ENCODE measurements at places on chromosomes 7 and 10. TPM values are rescaled to one million over a fixed set of nuclear protein-coding genes. Genes with fewer than 3 reads are reported as not detected.

OPALIN gene
- not detected for total RNA-seq

C7orf57 gene
- 1.0 TPM for total RNA-seq

TYW1B gene
- 3.8 TPM for total RNA-seq

PTN gene
- not detected for total RNA-seq

TMEM213 gene
- total RNA-seq: not detected

TTYH3 gene
- total RNA-seq: 27.2 TPM

HTR5A gene
- not detected for total RNA-seq

- H3K36me3 ChIP-seq: no peaks in the 10 kb centered on the region
- H3K27ac ChIP-seq: no peak overlapping the region
- no peak for DNase-seq
- peaks cover 7% of the 10 kb centered on the region for H3K4me1 ChIP-seq
Measured at GRCh38 chr10:30036811-30037210, 22.6 kb downstream of the JCAD start.

DNA sequence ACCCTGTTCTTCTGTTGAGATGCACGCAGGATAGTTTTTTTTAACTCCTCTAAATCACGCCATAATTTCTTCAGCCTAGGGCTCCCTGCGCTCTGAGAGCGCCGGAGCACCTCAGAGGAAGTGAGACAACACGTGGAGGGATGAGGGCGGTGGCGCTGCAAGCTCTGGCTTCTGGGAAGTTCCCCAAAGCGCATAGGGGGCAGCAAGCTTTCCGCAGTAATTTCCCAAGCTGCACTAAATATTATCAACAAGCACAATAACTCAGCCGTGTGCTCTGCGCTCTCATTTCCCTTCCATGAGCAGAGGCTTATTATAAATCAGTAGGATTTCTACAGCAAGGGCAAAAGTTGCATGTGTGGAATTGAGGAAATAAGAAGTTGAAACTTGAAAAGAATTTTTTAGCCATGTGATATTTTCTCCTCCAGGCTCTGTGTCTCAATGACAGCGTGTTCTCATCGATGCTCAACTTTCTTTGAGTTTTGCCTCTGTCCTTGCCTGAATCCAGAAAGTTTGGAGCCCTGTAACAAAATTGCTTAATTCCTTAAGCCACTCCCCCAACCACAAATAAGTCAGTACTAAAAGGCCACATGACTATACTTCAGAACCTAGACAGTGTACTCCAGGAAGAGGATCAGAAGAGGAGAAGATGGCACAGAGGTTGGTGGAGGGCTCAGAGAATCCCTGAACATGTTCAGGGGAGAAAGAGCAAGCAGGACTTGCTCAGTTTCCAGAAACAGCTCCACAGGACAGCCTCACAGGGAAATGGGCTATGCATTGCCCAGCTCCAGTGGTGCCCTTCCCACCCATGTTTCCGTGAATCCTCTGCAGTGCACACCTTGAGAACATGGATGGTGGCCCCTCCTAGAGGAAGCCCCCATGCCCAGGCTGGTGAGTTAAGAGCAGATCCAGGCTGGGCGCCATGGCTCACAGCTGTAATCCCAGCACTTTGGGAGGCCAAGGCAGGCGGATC is 221.5 kb upstream of the GHITM start:
- DNase-seq: peak; percentile 9
- peaks cover 17% of the 10 kb centered on the region for H3K27me3 ChIP-seq
- H3K36me3 ChIP-seq: no peaks in the 10 kb centered on the region
- H3K4me3 ChIP-seq: no peak overlapping the region
- peaks cover 2% of the 10 kb centered on the region for H3K4me1 ChIP-seq
- no peak overlapping the region for H3K27ac ChIP-seq

- peaks cover 16% of the 10 kb centered on the region for H3K4me1 ChIP-seq
- peaks cover 2% of the 10 kb centered on the region for H3K36me3 ChIP-seq
- peaks cover 20% of the 10 kb centered on the region for H3K27me3 ChIP-seq
- peak overlapping the region; percentile 70 for H3K4me3 ChIP-seq
- H3K27ac ChIP-seq: no peak overlapping the region
Measured at GRCh38 chr7:25851332-25852210, 300.4 kb upstream of the NFE2L3 start.

DNA sequence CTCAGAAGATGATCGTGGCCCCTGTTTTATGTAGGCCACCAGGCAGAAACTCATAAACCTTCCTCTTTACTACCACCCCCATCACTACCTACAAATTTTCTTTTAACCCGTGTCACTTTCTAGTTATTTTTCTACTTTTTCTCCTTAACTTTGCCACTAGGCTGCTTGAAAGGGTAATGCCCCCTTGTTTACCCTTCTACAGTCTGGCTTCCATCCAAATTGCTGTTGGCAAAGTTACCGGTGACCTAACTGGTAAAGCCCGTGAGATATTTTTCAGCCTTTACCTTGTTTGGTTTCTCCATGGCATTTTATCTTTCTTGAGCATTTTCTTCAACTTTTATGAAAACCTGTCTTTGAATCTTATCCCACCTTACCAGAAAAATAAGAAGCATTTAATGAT is 153.0 kb downstream of the WNT2 start:
- no peaks in the 10 kb centered on the region for H3K4me1 ChIP-seq
- DNase-seq: no peak
- H3K36me3 ChIP-seq: no peaks in the 10 kb centered on the region
- H3K4me3 ChIP-seq: no peak overlapping the region

- no peak for DNase-seq
- H3K27ac ChIP-seq: no peak overlapping the region
- H3K36me3 ChIP-seq: no peaks in the 10 kb centered on the region
Measured at GRCh38 chr10:37390926-37391325, 265.5 kb downstream of the ANKRD30A start.

DNA sequence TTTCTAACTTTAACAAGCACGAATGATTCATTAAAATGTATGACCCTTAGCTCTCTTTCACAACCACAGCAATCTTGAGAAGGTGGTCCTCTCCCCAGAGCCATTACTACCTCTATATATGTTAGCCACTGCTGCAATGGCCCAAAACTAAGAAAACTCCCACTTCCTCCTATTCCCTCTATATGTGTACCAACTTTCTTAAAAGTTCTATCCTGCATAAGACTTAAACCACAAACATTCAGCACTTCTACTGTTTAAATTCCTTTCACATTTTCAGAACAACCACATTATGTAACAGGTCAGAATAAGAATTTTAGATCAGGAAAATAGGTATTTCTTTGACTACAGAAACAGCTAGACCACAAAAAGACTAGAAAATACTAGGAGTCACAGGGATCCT is 36.2 kb downstream of the WASL start:
- peaks cover 66% of the 10 kb centered on the region for H3K4me1 ChIP-seq
- peaks cover 33% of the 10 kb centered on the region for H3K36me3 ChIP-seq
- DNase-seq: no peak
- peak overlapping the region; percentile 69 for H3K27ac ChIP-seq

- H3K27me3 ChIP-seq: no peaks in the 10 kb centered on the region
- no peak overlapping the region for H3K4me3 ChIP-seq
- no peak overlapping the region for H3K27ac ChIP-seq
- H3K4me1 ChIP-seq: peaks cover 10% of the 10 kb centered on the region
- peaks cover 66% of the 10 kb centered on the region for H3K36me3 ChIP-seq
- DNase-seq: no peak
Measured at GRCh38 chr10:26508016-26508415, 69.9 kb downstream of the APBB1IP start.

GRCh38 chr7:55965100-55965470 is 700 bp downstream of the NIPSNAP2 start:
- H3K36me3 ChIP-seq: peaks cover 16% of the 10 kb centered on the region
- H3K27me3 ChIP-seq: no peaks in the 10 kb centered on the region
- DNase-seq: no peak

DNA sequence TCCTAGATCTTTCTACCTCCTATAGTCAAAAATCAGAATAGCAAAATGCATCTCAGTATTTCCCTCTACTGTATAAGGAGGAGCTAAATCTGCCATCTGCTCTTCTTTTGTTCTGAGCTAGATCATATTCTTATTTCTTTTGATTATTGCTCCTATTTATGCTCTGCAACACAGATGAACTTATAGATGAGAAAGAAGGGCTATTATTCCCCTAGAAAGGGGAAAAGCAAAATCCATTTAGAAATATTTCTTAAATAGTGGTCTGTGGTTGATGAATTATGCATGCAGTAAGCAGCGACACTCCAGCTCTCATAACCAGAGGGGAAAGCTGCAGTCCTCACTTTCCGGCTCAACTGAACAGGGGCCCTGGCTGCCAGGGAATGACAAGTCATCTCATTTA is 207.3 kb upstream of the SORCS1 start:
- no peaks in the 10 kb centered on the region for H3K4me1 ChIP-seq
- H3K36me3 ChIP-seq: no peaks in the 10 kb centered on the region
- H3K4me3 ChIP-seq: no peak overlapping the region
- no peak overlapping the region for H3K27ac ChIP-seq

DNA sequence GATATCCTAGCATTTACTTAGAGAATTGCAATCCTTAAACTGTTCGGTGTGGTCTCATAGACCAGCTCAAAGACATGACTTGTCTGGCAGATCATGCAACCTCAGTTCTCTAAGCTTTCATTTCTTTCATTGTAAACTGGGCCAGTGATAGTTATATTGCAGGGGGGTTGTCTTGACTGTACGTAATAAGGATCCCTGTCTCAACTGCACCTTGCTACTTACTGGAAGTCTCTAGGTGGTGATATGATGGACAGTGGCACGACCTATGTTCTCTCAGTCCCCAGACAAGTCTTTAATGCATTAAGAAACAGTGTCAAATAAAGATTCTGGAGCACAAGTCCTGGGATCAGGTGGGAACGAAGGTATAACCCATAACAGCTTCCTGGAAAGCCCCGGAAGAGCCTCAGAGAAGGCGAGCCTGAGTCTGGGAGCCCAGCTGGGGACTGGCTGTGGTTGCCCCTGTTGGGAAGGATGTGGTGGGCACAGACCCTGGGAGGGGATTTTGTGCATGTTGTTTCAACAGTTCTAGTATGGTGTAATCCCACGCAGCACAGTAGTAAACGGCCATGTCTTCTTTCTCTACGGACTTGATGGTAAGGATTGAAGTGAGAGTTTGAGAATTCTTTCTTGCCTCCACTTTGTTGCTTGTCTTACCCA is 26.0 kb upstream of the TARP start:
- peaks cover 1% of the 10 kb centered on the region for H3K4me1 ChIP-seq
- peak overlapping the region; percentile 82 for H3K27ac ChIP-seq
- no peaks in the 10 kb centered on the region for H3K36me3 ChIP-seq
- no peak for DNase-seq
- no peaks in the 10 kb centered on the region for H3K27me3 ChIP-seq
- peak overlapping the region; percentile 81 for H3K4me3 ChIP-seq

DNA sequence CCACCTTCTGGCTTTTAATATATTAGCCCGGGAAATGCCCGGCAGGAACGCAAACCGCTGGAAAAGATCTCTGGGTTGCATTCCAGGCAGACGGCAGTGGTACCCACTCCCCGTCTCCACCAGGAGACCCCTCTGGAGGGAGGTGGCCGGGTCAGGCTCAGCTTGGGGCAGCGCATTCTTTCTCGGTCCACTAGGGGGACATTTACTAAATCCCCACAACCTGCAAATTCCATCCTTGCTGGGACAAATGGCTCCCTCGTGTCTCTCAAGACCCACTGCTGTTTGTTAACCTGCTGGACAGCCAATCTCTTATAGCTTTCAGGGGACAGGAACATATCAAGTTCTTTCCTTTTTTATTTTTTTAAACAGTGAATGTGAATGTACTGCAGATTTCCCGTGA is 45.8 kb upstream of the CARD11 start:
- peaks cover 38% of the 10 kb centered on the region for H3K4me1 ChIP-seq
- DNase-seq: no peak
- H3K4me3 ChIP-seq: no peak overlapping the region

DNA sequence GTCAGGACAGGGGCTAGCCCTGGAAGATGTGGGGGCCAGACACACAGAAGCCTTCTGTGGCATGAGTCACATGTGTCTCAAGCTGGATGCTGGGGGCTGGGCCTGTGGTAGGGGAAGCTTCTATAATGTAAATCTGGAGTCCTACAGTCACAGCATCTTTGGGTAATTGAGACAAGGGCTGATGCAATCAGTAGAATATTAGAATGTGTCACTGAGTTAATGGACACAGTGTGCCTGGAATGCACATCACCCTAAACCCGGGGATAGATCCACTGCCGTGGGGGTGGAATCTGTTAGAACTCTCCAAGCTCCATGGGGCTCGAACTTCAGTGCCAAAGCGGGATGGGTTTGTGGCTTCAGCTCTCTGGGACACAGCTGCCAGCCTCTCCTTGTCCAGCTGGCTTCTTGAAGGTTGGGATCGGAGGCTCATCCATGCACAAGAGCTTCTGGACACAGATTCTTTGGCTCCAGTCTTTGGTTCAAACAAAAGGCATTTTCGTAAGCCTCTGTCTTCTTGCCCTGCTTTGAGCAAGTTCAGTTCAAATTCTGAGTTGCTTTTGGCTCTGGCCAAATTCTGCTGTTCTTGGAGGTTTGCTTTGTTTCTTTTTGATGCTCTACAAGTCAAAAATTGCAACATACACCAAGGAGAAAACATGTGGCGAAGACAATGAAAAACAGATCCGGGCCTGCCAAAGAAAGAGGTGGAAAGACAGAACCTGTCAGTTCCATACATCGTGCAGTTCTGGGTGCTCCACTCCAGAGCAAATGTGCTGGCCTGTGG is 194.8 kb upstream of the ZNF32 start:
- H3K4me1 ChIP-seq: peaks cover 10% of the 10 kb centered on the region
- no peaks in the 10 kb centered on the region for H3K27me3 ChIP-seq
- H3K27ac ChIP-seq: no peak overlapping the region
- no peak overlapping the region for H3K4me3 ChIP-seq

- H3K27ac ChIP-seq: no peak overlapping the region
- no peaks in the 10 kb centered on the region for H3K27me3 ChIP-seq
- H3K4me3 ChIP-seq: no peak overlapping the region
- H3K4me1 ChIP-seq: no peaks in the 10 kb centered on the region
Measured at GRCh38 chr7:70764701-70765208, 367.2 kb upstream of the GALNT17 start.

DNA sequence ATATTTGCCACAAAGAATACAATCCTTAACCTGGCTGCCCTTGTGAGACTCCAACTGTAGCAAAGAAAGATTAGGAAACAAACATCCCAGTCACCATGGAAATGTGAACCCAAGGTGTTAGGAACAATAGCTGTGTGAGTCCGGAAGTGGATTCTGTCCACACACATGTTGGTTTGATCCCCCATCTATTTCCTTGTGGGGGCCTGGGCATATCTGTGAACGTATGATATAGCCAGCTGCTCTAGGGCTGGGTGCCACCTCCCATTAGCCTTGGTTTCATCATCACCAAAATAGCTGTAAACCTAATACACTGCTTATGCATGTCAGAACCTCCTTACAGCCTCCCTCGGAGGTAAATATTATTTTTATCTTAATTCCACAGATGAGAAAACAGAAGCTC is 26.4 kb downstream of the GRK5 start:
- H3K27me3 ChIP-seq: no peaks in the 10 kb centered on the region
- H3K4me1 ChIP-seq: peaks cover 48% of the 10 kb centered on the region
- no peak for DNase-seq

DNA sequence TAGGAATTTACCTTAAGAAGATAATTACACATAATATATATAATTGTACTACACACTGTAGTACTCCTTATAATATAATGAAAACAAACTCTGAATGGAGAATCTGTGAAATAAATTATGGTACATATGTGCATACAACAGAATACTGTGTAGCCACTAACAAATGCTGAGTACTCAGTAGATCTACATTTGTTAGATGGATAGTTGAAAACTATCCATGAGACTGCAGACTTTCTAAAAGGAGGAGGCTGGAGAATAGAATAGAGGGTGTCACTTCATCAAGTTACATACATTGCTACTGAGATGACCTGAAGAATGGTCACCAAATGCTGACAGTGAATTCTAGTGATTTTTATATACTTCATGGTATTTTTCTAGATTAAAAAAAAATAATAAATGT is 68.7 kb upstream of the OGDHL start:
- peaks cover 11% of the 10 kb centered on the region for H3K4me1 ChIP-seq
- peaks cover 31% of the 10 kb centered on the region for H3K36me3 ChIP-seq
- no peak overlapping the region for H3K27ac ChIP-seq
- H3K27me3 ChIP-seq: no peaks in the 10 kb centered on the region
- no peak for DNase-seq
- H3K4me3 ChIP-seq: no peak overlapping the region

All from activated naive CD8-positive, alpha-beta T cell treated with anti-CD3 and anti-CD28 coated beads for 36 hours (primary cell).